ENCODE measurements at places on chromosomes 2 and 18.
A peak's percentile ranks its signal among the peaks of the same experiment; 100 is the strongest.

DNA sequence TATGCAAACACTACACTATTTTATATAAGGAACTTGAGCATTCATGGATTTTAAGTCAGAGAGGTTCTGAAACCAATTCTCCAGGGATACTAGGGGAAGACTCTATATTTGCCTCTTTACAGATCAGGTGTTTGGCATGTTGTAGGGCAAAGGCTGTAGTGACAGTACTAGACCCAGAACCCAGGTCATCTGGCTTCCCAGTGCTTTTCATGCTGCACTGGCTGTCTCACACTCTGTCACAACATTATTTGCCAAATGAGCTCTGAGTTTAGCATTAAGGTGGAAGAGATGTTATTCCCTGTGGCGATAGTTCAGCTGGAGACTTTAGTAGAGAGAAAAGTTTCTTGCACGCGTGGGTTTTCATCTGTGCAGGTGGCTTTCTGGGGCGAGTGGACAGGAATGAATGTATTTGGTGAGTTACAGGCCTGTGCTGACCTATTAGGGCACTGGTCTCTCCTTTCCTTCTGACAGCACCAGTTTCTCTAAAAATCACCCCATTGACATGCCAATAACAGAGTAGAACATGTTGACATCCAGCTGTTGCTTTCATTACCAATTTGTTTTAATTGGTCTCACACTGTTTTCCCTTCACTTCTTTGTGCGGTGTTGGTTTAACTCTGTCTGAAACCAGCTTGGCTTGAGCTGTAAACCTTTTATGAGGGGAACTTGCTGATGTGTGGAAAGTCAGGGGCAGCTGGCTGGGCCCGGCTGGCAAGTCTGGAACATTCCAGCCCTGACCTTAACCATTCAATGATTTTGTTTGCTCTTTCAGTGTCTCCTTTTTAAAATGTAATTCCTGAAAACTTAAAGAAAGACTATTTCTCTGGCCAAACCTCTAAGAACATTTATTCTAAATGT, 643.0 kb upstream of the FAM98A start:
- no peak for DNase-seq

DNA sequence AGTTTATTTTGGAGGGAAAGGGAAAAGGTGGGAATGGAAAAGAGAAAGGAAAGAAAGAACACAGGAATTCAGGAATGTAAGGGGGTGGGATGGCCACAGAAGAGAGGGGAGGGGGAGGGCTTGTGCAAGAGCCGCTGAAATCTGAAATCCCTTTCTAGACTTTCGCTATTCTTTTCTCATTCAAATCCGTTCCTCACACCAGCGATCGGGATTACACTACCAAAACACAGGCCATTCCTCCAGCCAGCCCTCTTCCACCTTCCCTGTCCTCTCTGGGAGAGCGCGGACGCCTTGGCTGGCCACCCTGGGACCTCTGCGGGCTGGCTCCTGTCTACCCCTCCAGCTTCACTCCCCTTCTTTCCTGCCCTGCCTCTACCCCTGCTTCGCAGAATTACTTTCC, 102.3 kb downstream of the CDCA7 start:
- DNase-seq = no peak

DNA sequence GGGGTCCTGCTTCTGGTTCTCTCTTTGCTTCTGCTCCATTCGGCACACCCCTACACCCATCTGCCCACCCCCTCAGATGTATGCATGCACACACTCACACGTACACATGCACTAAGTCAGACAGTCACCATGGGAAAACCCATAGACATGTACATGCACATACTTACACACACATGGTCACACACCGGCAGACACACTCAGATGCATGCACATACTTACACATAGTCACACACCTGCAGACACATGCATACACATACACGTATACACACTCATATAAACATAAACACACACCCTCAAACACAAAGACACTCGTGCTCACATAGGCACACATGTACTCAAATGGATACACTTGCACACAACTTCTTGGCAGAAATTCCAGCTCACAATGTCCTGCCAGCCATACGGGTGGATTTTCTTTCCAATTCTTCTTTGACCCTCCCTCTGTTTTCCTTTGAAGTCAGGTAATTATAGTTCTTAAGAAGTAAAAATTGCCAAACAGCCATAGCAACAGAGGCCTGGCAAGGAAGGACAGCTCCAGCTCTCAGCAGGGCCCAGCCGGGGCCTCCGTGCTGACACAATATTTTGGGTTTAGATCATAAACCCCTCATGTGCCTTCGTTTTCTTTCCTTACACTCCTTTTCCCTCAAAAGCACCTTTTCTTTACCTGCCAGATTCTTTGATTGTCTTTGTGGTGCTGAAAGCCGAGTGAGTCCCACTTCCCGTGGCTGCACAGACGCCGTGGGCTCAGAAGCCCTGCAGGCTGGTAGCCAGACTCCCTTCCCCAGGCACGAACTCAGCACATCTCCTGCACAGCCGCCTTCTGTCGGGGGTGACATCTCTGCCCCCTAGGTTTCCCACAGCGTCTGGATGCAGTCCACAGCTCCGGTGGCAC, 195.7 kb downstream of the ARL4C start:
- DNase-seq = no peak

DNA sequence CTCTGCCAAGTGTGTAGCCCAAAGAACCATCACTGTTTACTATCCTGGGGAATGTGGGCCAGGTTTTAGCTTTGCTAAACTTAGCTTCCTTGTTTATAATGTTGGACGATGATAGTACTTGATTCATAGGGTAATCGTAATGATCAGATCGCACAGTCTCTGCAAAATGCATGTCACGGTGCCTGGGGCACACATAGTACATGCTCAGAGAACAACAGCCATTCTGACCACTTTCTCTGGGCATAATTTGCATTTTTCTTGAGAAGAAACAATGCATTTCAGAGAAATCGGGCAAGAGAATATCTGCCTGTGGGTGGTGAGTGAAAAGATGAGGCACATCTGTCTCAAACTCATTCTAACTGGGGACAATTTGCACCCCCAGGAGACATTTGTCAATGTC, 16.3 kb downstream of the ACKR3 start:
- DNase-seq = no peak

- DNase-seq = peak; percentile 10
Observed at GRCh38 chr2:150012986-150013385, 425.4 kb upstream of the MMADHC start.

DNA sequence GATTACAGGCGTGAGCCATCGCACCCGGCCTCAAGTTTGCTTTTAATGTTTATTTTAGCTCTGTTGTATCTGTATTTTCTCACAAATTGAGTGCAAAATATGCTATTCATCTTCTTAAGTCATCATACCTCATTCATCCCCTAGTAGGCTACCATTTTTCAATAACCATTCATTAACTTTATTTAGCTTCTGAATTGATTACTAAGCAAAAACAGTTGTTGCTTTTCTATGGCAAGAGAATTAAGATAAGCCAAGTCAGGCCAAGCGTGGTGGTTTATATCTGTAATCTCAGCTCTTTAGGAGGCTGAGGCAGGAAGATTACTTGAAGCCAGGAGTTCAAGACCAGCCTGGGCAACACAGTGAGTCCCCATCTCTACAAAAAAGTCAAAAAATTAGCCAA, 63.3 kb upstream of the CERS6 start:
- DNase-seq = no peak

DNA sequence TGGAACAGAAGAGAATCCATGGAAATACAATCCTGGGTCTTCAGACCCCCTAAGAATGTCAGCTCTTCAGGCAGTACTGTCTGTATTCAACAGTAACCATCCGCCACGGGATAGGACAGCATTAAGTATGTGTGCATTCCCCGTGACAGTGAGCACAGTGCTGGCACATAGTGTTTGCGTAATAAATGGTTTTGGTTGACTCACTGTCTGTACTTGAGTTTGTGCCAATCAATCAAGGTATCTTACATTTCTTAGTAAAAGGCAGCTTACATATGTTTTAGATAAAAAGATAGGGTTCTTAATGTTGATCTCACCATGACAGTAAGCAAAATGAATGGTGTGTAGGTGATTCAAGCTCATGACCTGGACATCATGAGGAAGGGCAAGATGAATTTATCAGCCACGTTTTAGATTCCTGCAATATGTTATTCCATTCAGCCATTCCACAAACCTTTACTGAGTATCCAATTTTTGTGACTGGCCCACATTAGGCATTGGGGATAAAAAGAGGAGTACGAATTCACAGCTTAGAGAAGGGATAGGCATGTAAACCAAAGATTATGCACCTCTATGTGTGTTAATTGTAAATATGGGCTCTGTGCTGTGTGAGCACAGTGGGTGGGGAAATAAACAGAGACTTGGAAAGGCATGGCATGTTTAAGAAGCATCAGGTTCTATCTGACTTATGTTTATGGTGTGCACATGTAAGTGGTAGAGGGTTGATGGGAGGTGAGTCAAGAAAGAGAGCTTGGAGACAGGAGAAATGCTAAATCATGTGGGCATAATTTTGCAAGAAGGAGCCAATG, 258.8 kb downstream of the SLC8A1 start:
- no peak for DNase-seq

DNA sequence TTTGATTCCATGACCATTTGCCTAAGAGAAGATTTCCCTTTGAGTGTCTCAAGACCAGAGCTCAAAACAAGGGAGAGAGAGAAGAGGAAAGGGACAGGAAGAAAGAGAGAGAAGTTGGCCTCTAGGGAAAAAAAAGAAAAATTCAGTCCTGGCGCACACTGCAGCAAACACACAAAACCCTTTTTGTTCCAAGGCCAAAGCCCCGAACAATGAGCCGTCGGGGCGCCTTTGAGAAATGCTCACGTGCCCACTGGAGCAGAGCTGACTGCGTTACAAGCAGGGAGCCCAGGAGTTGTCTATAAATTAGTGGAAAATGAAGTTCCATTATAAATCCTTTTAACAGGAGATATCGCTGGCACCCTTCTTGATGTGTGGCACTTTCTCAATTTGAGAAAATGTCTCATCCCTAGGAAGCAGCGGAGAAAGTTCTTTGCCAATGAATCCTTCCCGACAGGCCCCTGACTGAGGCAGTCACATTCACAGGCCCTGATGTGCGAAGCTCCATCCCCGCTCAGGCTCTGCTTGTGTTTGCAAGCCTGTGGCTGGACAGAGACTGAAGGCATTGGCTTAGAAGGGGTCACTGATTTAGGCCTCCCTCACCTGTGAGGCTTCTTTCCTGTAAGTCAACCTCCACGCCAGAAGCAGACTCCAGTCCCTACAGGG, 32.1 kb upstream of the NCKAP5 start:
- DNase-seq = no peak

DNA sequence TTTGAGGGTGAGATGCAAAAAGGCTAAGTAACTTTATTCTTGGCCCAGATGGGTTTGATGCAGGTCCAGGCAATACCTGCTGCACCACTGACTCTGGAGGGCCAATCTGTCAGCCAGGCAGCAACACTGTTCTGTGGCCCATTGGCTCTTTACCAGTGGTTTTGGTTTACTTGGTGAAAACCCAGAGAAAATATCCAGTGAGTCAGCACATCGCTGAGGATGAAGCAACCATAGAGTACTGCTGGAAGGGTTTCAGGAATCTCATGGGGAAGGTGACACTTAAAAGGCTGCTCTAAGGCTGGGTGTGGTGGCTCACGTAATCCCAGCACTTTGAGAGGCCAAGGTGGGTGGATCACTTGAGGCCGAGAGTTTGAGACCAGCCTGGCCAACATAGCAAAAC, 192.5 kb upstream of the FAM98A start:
- DNase-seq = no peak

GRCh38 chr2:54054271-54054670, 61.1 kb upstream of the ACYP2 start:
- DNase-seq = no peak

DNA sequence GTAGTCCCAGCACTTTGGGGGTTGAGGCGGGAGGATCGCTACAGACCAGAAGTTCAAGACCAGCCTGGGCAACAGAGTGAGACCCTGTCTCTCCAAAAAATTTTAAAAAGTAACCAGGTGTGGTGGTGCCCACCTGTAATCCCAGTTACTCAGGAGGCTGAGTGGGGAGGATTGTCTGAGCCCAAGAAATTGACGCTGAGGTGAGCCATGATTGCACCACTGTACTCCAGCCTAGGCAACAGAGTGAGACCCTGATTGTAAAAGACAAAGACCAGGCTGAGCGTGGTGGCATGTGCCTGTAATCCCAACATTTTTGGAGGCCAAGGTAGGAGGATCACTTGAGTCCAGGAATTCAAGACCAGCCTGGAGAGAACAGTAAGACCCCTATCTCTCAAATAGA, 7.8 kb downstream of the ST6GAL2 start:
- no peak for DNase-seq

DNA sequence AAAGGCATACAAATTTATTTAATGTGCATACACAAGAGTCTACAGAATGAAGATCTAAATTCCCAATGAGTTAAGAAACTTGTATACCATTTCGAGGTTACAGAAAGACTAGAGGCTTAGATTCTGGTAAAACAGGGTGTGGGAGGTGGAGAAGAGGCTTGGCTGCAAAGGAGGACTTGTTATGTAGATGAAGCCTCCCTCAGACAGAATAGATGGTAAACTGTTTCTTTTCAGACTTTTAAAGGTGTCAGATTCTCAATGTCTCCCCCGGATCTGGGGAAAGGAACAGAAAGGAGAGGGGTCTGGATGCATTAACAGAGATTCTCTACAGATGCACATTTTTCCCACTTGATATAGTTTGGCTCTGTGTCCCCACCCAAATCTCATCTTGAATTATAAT, 126.0 kb downstream of the ST6GAL2 start:
- DNase-seq = no peak

DNA sequence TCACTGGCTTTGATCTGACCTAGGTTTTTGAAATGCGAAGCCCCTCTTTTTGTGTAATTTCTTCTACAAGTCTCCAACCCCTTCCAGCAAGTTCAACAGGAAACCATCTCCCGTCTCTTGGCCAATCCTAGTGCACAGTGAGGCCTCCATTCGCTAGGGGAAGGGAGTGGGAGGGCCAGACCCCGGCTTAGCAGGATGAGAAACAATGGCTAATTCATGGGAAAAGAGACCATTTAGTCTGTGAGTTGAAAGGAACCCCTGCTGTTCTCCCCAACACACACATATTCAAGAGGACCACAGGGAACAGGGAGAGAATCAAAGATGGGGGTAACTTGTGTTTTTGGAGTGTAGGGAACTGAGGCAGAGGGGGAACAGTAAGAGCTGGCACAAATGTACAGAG, 83.0 kb downstream of the RTN4 start:
- no peak for DNase-seq

DNA sequence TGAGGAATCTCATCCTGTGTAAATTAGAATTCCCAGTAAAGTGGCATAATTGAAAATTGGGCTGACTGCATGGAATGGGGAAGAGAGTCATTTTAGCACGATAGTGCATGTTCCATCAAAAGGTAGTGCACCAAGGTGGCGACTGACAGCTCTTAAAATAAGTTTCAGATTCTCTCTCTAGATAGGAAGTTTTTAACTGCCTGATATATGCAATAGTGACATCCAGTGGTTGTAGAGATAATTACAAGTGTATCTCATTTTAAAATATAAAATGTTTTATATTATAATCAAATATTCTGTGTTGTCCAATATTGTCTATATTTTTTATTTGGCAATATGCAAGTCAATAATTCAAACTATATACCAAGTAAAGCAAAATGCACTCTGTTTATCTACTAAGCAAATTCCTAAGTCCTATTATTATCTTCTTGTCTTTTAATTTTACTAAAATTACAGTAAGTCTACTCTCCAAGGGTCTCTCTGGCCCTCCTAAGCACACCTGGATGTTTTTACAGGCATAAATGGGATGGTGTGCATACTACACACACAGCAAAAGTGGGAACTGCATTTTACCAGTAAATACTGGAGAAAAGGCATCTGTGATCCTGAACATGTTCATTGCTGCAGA, 397.7 kb upstream of the HNRNPA3 start:
- no peak for DNase-seq

GRCh38 chr2:1482981-1483380, 69.7 kb downstream of the TPO start:
- no peak for DNase-seq

Measured in NCI-H524 treated with DMSO at 0.1 percent for 48 hours (cell line).